ENCODE measurements at places on chromosomes 5 and 9.

GRCh38 chr5:169009123-169009522, 291.8 kb downstream of the SLIT3 start:
- DNase-seq = no peak

- DNase-seq = no peak
Measured at GRCh38 chr5:60339691-60340201, 360.2 kb downstream of the DEPDC1B start.

DNA sequence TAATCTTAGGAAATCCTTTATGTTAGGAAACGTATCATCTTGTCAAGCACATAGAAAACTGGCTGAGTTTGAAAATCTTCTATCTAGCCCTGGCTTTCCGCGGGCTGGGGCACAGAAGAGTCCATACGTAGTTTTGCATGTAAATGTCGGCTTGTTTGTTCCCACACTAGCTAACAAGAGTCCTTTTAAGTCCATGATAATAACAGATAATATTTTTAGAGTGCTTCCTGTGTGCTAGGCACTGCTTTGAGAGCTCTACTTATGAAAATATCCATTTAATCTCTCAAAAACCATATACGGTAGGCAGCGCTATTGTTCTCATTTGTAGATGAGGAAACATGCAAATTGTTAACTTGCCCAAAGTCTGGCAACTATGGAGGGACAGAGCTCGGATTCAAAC, 40.5 kb downstream of the FYB1 start:
- DNase-seq = no peak

GRCh38 chr5:98360548-98360947, 412.9 kb upstream of the RGMB start:
- no peak for DNase-seq

GRCh38 chr9:95058121-95058785, 259.3 kb downstream of the FANCC start:
- no peak for DNase-seq

DNA sequence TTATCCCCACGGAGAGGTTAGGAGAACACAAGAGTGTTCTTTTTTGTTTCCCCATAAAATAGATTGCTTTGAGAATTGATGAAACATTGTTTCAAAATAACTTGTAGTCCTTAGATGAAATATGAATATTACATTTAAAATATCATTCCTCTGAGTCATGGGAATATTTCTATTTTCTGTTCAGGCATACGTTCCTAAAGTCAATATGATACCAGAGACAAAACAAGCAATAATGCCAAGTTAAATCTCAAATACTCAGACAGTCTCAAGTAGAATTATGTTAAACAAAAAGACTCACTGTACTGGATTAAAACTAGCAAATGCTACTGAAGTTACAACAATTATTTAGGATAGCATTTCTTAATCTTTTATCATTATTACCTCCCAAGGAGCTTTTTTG, 111.7 kb upstream of the C6 start:
- no peak for DNase-seq

DNA sequence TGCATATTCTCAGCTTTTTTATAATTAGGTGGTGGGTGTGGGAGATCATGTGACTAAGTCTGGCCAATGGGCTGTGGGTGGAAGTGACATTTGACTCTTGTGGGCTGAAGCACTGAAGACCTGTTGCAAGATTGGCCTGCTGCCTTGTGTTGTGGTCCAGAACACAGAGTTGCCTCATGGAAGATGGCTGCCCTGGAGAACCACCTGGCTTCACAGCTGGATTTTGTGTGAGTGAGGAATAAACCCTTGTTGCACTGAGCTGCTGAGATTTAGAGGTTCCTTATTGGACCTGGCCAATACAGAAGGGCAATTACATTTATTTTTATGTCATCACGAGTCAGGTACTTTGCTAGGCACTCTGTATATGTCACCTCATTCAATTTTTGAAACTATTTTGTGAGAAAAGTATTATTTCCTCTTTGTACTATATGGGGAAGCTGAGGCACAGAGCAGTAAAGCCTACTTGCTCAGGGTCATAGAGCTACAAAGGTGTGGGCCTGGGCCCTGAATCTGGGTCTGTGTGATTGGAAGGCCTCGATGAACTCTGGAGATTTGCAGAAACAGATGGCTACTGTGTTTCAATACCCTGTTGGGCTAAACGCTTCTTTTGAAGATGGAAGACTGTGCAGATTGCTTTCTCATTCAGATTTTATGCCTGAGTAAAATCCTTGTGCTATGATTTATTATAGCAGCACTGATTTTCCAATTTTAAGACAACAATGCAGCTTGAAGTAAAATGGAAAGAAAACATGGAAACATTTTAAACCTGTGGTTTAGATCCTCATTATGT, 71.2 kb upstream of the TBC1D2 start:
- DNase-seq = no peak

DNA sequence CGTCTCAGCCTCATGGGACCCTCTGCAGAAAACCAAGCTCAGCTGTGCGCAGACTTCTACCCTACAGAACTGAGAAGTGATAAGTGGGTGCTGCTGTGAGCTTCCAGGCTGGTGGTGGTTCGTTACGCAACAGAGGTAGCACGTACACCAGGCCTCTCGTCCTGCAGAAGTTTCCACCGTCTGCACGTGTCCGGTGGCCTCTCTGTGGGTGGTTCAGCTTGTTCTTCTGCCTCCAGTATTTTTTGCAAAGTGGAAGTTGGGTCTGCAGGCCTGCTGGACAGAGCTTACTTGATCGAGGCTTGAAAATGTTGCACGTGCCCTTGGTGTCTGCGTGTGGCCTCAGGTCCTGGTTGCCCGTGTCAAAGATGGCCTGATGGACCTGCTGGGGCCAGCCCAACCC, 27.5 kb downstream of the KCNT1 start:
- DNase-seq = no peak

DNA sequence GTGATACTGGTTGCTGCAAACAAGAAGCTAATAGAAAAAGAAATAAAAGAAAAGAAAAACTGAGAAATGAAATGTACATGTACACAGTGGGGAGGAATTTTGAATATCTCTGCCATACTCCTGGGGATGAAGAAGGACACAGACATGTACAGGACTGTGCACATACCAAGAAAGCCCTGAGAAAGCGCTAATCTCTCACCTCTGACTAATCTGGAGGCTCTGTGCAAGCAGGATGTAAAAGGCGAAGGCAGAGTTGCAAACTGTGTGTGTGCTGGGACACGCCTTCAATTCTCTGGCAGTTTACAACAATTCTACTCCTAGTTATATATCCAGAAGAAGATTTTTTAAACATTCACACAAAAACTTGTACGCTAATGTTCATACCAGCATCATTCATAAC, 211.4 kb downstream of the KIAA0825 start:
- no peak for DNase-seq

- no peak for DNase-seq
Measured at GRCh38 chr9:130949188-130950038, 10.4 kb upstream of the FIBCD1 start.

DNA sequence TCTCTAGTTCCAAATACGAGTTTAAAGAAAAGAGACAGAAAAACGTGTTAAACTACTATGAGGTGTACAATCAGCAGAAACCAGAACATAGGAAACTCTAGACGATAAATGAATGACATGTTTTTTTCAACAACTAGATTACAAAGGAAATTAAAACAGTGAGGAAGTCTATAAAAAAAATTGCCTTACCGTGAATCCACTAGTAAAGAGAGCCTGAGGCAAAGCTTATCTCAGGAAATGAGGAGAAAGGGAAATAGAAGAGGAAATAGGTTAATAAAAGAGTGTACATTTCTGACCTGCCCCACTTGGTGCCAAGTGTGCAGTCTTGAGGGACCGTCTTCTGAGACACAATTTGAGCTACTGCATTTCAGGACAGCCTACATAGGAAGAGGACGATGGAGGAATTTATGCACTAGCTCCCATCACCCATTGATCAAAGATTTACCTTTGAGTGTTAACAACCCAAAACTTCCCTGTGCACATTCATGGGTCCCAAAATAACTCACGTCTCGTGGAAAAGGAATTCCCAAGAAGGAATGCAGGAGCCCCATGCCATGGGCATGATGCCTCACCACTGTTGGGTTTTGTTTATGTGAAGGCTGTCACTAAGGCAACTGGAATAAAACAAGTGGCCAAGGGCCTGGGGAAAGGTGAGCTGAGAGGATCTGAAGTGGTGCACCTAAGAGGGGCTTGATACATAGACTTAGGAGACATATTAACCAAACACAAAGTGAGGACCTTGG, 53.6 kb upstream of the SLC1A3 start:
- DNase-seq = no peak
